ENCODE measurements at places on chromosomes 6 and 20.

DNA sequence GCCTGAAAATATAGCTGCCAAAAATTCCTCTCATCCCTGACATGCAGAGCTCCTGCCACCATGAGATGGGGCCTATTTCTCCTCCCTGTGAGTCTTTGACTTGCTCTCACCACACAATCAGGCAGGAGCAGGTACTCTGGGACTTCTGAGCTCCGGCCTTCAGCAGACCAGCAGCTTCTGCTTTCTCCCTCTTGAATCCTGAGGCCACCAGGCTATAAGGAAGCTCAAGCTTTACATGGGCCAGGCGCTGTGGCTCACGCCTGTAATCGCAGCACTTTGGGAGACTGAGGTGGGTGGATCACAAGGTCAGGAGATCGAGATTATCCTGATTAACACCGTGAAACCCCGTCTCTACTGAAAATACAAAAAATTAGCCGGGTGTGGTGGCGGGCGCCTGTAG is 238.7 kb upstream of the RREB1 start:
- no peak for DNase-seq

- DNase-seq: no peak
These were observed 4.7 kb upstream of the SHLD1 start for GRCh38 chr20:5745416-5746030.

DNA sequence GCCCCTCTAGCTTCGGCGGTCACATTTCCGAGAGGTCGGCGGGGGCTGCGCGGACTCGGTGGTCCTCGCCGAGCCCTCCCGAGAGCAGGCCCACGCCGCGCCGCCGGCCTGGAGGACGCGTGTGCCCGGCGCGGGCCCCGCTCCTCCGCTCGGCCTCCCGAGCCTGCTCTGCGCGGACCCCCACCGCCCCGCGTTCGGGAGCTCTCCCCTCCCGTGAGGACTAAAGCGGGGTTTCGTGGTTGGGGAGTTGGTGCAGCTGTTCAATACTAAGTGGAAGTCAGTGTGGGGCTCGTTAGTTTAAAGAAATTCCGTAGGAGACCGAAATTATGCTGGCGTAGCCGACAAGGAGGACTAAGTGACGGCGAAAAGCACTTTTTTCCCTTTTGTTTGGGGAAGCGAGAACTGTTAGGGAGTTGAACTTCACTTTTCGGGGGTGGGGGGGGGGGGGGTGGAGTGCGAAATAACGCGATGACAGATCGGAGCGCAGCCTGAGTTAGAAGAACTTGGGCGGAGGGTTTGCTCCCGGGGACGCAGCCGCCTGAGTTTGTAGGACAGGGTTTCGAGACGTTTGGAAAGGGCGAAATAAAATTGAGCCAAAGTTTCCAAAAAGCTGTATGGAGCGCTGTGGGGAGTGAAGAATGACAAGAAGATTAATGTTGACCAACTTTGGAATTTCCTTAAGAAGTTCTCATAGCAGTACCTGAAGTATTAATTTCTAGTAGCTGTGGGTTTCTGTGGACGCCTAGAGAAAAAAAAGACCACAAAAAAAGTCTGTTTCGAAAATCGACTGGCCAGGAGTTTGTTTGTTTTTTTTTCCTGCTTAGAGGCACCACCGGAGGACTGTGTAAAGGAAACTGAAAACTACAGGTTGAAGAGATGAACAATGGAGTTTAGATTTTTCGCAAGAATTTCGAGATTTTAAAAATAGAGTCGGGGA is 1.4 kb downstream of the QKI start:
- peak; percentile 33 for DNase-seq

DNA sequence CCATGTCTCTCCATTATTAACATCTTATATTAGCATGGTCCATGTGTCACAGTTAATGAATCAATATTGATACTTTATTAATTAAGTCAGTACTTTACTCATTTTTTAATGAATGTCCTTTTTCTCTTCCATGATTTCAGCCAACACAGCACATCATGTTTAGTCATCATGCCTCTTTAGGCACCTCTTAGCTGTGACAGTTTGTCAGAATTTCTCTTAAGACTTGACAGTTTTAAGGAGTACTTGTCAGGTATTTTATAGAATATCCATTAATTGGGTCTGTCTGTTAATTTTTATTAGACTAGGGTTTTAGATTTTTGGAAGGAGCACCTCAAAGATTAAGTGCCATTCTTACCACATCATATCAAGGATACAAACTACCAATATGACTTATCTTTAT is 729.4 kb downstream of the HACE1 start:
- DNase-seq: no peak

DNA sequence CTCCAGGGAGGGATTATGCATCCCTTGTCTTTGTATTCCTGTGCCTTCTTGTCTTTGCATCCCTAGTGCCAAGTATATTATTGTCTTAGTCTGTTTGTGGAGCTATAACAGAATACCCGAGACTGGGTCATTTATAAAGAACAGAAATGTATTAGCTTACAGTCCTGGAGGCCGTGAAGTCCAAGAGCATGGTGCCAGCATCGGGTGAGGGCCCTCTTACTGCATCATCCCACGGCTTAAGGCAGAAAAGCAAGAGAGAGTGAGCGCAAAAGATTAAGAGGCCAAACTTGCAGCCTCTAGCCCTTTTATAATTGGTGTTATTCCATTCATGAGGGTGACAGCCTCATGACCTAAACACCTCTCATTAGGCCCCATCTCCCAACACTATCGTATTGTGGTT is 8.4 kb upstream of the IGF2R start:
- no peak for DNase-seq

- DNase-seq: peak; percentile 76
These were observed at the start of gene MRPS18A for GRCh38 chr6:43687437-43688347. Gene MRPS18A, minus strand, starts transcription at chr6:43687791. Its CDS starts 12 bp downstream, at chr6:43687779.

- peak; percentile 19 for DNase-seq
These were observed 21.8 kb downstream of the FAM209B start for GRCh38 chr20:56554869-56555268.

- DNase-seq: no peak
These were observed 755.7 kb downstream of the GRIK2 start for GRCh38 chr6:102149191-102149590.

- no peak for DNase-seq
These were observed 6.0 kb downstream of the STX11 start for GRCh38 chr6:144156338-144156737.

DNA sequence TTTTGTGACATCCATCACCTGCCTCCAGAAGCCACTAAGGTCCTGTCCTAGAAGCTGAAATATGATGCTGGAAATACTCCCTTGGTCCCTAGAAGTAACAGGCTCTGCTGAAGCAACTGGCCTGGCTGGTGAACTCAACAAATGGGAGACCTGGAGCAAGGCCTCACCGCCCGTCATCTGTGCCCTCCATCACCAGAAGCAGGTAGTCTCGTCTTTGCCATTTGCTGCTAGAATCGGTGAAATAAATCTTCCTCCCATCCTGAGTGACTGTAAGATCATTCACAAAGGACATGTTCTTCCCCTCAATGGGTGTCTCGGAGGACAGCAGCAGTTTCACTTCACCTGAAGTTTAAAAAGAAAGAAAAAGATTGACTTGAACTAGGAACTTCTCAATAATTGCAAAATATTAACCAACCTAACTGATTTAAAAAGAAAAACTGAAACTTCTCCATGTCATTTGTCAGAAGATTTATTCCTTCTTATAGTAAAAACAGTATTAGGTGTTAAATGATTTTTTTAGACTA is 21.0 kb downstream of the CST7 start:
- no peak for DNase-seq

DNA sequence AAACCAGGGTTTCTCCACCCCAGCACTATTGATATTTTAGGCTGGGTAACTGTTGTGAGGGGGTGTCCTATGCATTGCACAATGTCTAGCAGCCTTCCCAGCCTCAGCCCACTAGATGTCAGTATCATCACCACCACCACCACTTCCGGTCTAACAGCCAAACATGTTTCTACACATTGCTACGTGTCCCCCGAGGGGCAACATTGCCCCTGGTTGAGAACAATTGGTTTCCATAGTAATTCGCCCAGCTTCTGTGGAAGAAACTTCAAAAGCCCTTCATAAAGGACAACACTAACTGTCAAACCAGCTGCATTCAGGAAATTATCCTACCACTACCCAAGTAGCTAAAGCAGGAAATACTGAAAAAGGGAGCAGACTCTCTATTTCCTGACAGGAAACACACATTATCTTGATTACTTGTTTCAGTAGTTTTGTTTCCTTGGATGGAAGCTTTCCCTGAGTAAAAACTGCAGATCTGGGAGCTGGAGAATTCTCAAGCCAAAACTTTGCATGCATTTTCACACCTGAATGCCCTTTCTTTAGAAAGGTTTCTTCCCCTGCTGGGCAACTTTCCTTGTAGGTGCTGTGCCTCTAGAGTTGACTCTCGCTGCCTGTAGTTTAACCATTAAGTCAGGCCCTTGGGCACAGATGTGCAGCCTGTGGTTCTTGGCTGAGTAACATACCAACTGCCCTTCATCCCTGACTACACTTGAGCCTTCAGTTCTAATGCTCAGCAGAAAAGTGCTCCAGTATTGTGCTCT is 23.6 kb downstream of the PKHD1 start:
- peak; percentile 37 for DNase-seq

GRCh38 chr6:100228437-100228833 is 234.4 kb upstream of the MCHR2 start:
- DNase-seq: no peak

GRCh38 chr6:741410-742339 is 48.7 kb upstream of the EXOC2 start:
- no peak for DNase-seq

DNA sequence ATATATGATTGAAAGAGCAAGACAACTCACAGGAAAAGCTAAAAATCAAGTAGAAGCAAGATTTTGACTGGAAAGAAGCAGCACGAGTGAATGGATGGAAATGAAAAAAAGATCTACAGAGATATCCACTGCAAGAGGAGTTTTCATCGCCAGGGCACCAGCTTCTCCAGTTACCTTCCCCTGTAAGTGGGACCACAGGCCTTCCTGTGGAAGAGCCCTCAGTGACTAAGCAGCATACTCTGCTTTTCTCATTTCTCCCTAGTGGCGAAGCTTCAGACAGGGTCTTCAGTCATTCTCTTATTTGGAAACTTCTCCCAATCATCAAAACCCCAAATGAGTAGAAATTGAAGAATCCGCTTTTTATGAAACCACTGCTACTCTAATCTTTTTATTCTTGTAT is 40.5 kb downstream of the ADGRB3 start:
- no peak for DNase-seq

DNA sequence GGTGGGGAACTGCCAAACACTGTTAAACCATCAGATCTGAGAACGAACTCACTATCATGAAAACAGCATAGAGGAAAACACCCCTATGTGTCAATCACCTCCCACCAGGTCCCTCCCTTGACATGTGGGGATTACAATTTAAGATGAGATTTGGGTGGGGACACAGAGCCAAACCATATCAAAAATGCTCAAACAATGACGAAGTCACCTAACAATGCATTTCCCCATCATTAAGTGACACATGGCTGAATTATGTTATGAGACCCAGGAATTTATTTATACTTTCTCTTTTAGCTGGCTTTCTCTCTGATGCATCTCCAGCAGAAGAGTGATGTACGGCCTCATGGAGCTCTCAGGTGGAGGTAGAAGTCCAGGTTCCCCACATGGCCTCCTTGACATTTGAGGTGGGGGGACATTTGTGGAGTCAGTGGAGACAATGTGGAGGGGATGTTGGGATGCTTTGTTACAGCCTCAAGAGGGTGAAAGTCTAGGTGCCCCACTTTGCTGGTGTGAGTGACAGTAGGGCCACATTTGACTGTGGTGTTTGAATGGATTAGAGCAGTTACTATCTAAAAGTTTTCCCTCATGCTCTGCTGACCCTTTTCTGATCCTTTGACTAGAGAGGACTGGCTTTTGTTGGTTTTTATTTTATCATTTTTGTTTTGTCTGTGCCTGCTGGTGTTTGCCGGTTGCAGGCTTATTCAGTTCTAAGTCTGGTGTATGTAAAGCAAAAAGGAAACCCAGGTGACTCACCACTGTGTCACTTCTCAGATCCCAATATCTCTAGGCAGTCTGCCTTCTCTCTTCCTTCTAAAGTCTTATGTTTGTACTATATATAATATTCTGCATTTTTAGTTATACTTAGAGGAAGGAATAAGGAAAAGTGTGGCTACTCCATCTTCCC is 18.5 kb upstream of the DCBLD1 start:
- DNase-seq: no peak

- peak; percentile 28 for DNase-seq
These were observed at the start of gene CDC40 for GRCh38 chr6:110180228-110181008. Gene CDC40, plus strand, starts transcription at chr6:110180427. Its CDS starts 18 bp downstream, at chr6:110180445.

GRCh38 chr20:62376112-62377063 is 9.3 kb upstream of the LAMA5 start:
- DNase-seq: no peak

GRCh38 chr6:34027445-34027936 is 118.4 kb downstream of the GRM4 start:
- DNase-seq: peak; percentile 79

GRCh38 chr20:11935212-11936154 is 17.8 kb downstream of the BTBD3 start:
- no peak for DNase-seq
